ENCODE measurements at places on chromosomes 7 and 10. TPM values are rescaled to one million over a fixed set of nuclear protein-coding genes. Genes with fewer than 3 reads are reported as not detected.

Gene PTN
- 36.1 TPM for polyA plus RNA-seq

Gene LRRD1
- not detected for polyA plus RNA-seq

Gene AP5Z1
- 29.3 TPM for polyA plus RNA-seq

Gene ARHGAP22
- 2.3 TPM for polyA plus RNA-seq

Gene BTBD16
- 10.2 TPM for polyA plus RNA-seq

Gene LIPJ
- polyA plus RNA-seq: not detected
